ENCODE measurements at places on chromosomes 6 and 20. TPM values are rescaled to one million over a fixed set of nuclear protein-coding genes. Genes with fewer than 3 reads are reported as not detected.

TRIM38 gene
- total RNA-seq, result 9.0 TPM

COL21A1 gene
- total RNA-seq, result 95.0 TPM

ZNF311 gene
- total RNA-seq, result 1.5 TPM

NHLRC1 gene
- total RNA-seq, result 3.2 TPM

HLA-E gene
- 179 TPM for total RNA-seq

TMC2 gene
- total RNA-seq, result not detected

PCSK2 gene
- total RNA-seq, result 0.72 TPM

KIF25 gene
- total RNA-seq, result 0.82 TPM

CFAP206 gene
- total RNA-seq, result 2.1 TPM

RSPO3 gene
- 1.2 TPM for total RNA-seq

SPATA25 gene
- 6.4 TPM for total RNA-seq

RAMACL gene
- total RNA-seq, result 3.4 TPM

UBE2V1 gene
- total RNA-seq, result 39.6 TPM

NKX2-2 gene
- total RNA-seq, result 0.21 TPM

TOMM34 gene
- 8.1 TPM for total RNA-seq

PRND gene
- total RNA-seq, result 34.1 TPM

RIMS1 gene
- total RNA-seq, result 2.3 TPM

EYS gene
- total RNA-seq, result 1.0 TPM

ENPP5 gene
- total RNA-seq, result 9.6 TPM

PRSS35 gene
- total RNA-seq, result 12.4 TPM

BPIFB4 gene
- total RNA-seq, result 0.62 TPM

SYCP2L gene
- 1.5 TPM for total RNA-seq

ZSWIM1 gene
- 3.3 TPM for total RNA-seq

SIRT5 gene
- total RNA-seq, result 14.8 TPM

OR2H2 gene
- not detected for total RNA-seq

ARFGEF2 gene
- 83.8 TPM for total RNA-seq

TLDC2 gene
- 0.21 TPM for total RNA-seq

EGFL8 gene
- total RNA-seq, result 31.3 TPM

LAMP5 gene
- 1.7 TPM for total RNA-seq

PRR18 gene
- total RNA-seq, result 0.10 TPM

DTNBP1 gene
- total RNA-seq, result 11.6 TPM

SLC44A4 gene
- total RNA-seq, result 1.7 TPM

GID8 gene
- 31.3 TPM for total RNA-seq

FOXO3 gene
- 74.5 TPM for total RNA-seq

HTR1B gene
- total RNA-seq, result not detected

TBX18 gene
- 18.1 TPM for total RNA-seq

RAD21L1 gene
- total RNA-seq, result not detected

PHACTR3 gene
- 8.5 TPM for total RNA-seq

OR2H1 gene
- not detected for total RNA-seq

Measured in tongue (tissue), 3 donors.